ENCODE measurements at places on chromosomes 5 and 9.

- DNase-seq = peak; percentile 81
Observed at GRCh38 chr9:35814106-35814840, 569 bp downstream of the HINT2 start.

DNA sequence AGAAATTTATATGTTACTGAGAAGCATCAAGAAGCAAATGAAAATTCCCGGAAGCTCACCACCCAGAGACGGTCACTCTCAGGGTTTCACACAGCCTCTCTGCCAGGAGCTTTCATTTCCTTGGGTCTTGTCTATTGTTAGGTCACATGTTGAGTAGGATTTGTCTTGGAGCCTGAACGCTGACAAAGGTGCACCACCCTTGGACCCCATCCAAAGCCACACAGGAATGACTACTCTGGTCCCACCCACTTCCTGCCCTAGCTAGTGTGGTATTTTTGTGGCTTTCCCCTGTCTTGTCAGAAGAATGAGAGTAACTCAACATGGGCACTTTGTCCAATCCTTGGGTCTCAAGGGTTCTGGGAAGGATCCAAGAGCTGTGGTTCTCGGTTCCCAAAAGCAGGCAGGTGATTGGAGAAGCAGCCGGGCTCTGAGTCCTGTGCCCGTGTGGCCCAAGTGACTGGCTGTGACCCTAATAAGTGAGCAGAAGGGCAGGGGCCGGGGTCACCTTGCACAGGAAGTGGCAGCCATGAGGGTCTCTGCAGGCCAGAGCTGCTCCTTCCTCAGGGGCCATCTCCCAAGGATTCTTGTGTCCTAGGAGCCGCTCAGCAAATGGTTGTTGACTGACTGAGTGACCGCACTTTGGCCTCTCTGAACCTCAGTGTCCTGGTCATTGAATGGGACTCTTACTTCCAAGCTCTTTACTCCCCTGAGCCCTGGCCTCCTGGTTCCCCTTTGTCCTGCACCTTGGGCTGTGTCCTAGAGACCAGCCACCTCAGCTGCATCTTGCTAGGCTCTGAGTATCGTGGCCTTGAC lies 6.9 kb downstream of the FGD3 start:
- DNase-seq = no peak

DNA sequence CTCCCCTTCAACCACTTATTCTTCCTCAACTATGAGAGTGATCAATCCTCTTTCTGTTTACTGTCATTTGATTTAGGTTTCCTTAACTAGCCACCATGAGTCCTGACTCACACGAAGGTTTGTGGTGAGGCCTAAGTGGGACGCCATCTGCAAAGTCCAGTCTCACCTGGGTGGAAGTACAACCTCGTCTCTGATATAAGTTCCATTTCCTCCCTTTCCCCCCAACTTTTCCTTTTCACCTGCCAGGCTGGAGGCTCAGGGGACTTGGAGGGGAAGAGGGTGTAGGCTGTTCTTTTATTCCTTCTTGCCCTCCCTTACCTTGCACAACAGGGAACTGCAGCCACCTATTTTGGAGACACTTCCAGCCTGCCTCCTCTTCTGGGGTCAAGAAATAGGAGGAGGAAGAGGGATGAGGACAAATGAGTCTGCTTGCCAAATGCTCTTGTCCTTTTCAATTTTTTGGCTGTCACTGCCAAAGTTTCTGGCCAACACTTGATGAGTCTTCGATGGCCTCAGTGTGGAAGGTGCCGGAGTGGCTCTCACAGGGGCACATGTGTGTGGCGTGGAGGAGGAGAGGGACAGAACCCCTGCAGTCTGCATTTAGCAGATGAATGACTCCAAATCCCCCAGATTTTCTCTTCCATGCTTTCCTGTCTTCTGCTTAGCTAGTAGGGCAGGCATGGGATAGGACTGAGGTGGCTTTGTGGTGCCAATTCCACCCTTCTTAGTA lies 249.6 kb downstream of the NSG2 start:
- no peak for DNase-seq

DNA sequence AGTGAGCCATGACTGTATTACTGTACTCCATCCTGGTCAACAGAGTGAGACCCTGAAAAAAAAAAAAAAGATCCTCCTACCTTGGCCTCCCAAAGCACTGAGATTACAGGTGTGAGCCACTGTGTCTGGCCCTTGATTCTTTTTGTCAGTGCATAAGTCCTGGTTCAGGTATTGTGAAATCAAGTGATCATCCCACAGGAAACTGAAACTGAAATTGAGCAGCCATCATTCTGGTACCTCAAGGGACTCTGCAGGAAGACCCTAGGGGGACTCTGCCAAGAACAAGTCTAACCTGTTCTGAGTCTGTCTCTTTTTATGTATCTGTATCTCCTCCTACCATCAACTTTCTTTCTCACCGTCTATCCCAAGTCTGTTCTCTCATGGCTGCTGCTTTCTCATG lies 1.9 kb upstream of the DCAF10 start:
- DNase-seq = no peak

GRCh38 chr5:157143127-157143971 lies 684 bp upstream of the MED7 start:
- no peak for DNase-seq

DNA sequence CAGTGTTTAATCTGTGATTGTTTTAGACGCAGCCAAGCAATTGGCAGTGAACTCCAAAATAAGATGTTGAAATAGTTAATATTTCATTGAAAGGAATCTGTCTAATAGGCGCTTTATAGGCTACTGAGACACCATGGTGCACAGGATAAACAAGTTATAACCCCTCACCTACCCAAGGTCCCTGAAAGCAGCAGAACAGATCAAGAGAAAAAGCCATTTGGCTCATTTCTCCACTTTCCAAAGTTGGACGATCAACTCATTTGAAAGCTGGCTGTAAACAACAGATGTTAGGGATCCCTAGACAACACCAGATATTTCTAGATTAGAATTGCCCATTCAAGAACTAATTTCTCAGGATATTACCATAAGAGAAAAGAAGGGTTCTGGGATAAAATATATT lies 4.9 kb downstream of the PUM3 start:
- no peak for DNase-seq

- no peak for DNase-seq
Observed at GRCh38 chr9:133521122-133522072, 3.4 kb downstream of the MYMK start.

- DNase-seq = no peak
Observed at GRCh38 chr5:99089822-99090549, 161.2 kb upstream of the CHD1 start.

- no peak for DNase-seq
Observed at GRCh38 chr9:111828193-111828592, 33.5 kb upstream of the SHOC1 start.

DNA sequence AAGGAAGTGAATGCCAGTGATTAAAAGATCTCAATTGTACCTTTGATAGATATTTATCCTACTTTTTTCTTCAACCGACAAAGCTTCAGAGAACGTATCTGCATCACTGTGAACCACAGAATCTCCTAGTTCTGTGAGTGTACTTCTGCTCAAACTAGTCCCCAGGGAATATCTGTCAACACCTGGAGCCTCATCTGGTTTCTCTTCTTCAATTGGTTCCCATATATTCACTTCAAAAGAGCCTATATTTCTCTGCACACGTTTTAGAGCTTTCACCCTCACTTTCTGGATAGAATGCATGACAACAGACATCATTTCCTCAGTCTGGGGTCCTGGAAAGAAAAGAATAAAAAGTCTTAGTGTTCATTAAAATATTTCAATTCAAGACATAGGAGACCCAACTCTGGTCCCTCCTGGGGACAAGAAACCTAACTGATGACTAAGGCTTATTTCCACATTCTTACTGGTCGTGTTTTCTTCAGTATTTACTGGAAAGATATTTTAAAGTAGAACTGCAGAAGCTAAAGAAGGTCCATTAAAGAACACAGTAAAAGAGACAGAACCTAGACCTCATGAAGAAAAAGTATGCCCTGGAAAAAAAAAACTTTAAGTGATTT lies 64.3 kb downstream of the CPLANE1 start:
- no peak for DNase-seq

DNA sequence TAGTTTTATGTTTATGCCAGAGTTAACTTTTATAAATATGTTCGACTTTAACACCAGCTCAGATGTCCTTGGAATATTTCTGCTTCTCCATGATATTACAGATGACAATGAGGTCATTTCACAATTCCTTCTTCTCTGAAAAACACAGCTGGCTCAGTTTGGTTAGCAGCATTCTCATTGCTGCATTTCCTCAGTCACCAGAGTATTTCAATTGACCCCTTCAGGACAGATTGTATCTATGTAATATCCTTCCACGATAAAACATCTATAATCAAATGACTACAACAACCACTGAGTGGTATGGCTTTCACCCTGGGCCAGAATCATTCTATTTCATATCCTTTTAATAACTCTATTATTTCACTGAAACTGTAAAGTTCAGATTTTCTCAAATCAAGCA lies 148.7 kb downstream of the OXCT1 start:
- no peak for DNase-seq

DNA sequence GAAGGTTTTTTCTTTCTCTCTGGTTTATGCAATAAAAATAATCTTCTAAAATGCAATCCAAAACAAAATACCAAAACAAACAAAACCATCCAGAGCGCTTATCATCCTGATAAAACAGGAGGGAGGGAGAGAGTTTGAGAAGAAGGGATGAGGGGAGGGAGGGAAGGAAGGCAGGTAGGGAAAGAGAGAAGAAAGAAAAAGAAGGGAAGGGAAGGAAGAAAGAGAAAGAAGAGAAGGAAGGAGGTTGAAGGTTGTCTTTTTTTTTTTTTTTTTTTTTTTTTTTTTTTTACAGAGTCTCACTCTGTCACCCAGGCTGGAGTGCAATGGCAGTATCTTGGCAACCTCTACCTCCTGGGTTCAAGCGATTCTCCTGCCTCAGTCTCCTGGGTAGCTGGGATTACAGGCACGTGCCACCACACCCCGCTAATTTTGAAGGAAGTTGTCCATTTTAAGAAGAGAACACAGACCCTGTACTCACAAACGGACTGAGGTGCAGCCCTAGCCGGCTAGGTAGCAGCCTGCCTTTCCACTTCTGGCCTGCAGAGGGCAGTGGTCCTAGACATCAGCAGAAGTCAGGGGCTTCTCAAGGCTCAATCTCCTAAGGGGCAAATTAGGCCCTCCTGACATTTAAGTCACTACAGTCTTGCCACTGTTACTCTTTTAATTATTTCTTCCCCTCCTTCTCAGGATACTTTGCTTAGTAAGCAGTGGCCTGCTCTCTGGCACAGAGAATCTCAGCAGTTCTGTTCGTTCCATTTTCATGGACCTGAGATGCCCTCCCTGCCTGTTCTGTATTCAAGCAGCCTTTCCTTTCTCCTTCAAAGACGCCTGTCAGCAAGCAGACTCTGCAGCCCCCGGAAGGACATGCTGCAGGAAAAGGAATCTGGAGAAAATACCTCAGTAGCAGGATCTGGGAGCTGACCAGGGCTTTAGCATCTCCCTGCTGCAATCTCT lies 76.4 kb downstream of the EPB41L4B start:
- peak; percentile 83 for DNase-seq

- no peak for DNase-seq
Observed at GRCh38 chr5:134296213-134296612, 70.3 kb upstream of the PPP2CA start.

DNA sequence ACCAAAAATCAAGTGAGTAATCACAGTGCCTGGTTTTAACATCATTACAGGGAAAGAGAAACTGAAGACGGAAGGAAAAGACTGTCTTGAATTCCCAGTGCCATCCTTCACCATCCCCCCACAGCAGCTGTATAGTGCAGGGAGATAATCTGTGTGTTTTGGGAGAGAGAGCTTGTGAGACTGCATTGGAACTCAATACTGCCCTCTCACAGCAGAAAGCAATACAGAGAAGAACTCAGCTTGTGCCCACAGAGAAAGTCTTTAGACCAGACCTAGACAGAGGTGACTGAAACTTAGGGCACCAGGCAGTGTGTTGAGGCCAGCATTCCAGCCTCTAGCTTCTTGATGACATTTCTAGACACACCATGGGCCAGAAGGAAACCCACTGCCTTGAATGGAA lies 754.7 kb upstream of the CDH6 start:
- DNase-seq = no peak

DNA sequence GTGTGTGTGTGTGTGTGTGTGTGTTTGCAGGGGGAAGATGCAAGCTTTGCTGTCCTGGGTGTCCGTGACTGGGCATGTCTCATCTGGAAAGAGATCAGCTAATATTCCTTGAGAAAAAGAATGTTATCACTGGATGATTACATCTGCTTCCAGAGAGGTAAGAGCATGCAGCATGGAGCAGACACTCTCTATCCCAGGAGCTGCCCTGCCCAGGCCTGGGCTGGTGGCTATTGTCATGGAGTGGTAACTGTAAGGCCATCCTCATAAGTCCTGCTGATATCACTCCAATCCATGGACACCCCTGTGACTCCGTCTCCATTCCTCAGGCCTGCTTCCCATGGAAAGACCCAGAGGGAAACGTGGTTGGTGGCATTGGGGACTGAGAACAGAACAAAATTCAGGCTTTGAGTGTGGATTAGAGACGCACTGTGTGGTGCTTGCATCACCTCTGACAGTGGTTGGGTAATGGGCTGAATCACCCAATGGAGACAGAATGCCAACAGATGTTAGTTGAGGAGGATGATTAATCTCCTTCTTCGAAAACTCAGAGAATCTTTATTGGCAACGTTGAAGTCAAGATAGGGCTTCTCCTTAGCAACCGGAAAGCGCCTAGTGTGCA lies 52.0 kb upstream of the KCNIP1 start:
- no peak for DNase-seq

- DNase-seq = no peak
Observed at GRCh38 chr5:176319827-176320554, 41.6 kb downstream of the KIAA1191 start.

DNA sequence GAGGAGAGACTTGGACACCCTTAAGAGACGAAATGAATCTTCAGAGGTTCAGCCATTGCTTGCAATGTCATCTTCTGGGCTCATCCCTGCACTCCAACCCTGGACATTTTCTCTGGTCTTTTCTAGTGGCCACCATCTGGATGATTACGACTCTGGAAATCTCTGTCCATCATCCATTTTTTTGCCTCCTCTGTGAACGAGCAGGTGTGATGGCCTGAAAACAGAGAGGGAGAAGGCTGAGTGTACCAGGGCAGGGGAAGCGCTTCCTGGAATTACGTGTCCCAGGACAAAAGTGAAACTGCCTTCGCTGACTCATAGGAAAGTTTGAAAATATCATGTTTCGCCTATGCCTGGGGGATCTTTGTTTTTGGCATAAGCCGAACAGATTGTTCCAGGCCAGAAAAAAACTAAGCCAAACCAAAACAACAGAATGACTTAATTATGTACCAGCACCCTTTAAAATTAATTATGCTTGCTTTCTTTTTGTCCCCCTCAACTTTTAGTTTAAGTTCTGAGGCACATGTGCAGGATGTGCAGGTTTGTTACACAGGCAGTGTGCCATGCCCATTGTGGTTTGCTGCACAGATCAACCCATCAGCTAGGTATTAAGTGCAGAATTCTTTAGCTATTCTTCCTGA lies 31.9 kb downstream of the ANKRD33B start:
- DNase-seq = no peak
